ENCODE measurements at places on chromosomes 7 and 10. TPM values are rescaled to one million over a fixed set of nuclear protein-coding genes. Genes with fewer than 3 reads are reported as not detected.

The ITPRID1 gene
- total RNA-seq = not detected

The DBF4 gene
- total RNA-seq = 43.7 TPM

GRCh38 chr10:118017071-118017740 is 29.5 kb downstream of the RAB11FIP2 start:
- no peak for DNase-seq

The SPDYE1 gene
- total RNA-seq = not detected

DNA sequence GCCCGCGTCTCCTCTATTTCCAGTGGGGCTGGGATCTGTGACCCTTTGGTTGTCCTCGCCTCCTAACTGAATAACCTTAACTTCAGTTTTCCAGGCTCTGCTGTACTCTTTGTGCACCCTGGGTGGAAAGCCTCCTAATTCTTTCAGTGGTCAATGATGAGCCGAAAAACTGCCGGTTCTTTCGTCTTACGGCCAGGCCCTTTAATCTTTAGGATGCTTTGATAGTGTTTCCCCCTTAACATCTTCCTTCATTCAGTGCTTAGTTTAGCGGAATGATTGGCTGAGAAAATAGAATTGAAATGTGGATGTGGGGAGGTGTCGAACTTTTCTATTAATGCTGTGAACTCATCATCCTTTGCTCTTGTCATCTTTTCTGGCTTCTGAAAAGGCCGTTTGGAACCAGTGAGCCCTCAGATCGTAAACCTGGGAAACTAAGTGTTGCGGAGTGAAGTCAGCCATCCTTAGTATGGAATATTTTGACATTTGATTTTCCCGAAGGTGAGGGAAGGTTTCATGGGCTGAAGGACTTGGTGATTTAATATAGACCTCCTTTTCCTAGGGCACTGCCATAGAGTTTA is 847 bp downstream of the GARS1 start:
- no peak for DNase-seq

The HOXA6 gene
- total RNA-seq = not detected

The LDB1 gene
- total RNA-seq = 59.6 TPM
